ENCODE measurements at places on chromosomes 3 and 15. TPM values are rescaled to one million over a fixed set of nuclear protein-coding genes. Genes with fewer than 3 reads are reported as not detected.
A peak's percentile ranks its signal among the peaks of the same experiment; 100 is the strongest.

- peak overlapping the region; percentile 7 for H3K4me3 ChIP-seq
- H3K36me3 ChIP-seq = peaks cover 12% of the 10 kb centered on the region
- H3K4me1 ChIP-seq = peaks cover 83% of the 10 kb centered on the region
- H3K27me3 ChIP-seq = no peaks in the 10 kb centered on the region
Observed at GRCh38 chr3:46943237-46944187, 33.0 kb downstream of the CCDC12 start.

DNA sequence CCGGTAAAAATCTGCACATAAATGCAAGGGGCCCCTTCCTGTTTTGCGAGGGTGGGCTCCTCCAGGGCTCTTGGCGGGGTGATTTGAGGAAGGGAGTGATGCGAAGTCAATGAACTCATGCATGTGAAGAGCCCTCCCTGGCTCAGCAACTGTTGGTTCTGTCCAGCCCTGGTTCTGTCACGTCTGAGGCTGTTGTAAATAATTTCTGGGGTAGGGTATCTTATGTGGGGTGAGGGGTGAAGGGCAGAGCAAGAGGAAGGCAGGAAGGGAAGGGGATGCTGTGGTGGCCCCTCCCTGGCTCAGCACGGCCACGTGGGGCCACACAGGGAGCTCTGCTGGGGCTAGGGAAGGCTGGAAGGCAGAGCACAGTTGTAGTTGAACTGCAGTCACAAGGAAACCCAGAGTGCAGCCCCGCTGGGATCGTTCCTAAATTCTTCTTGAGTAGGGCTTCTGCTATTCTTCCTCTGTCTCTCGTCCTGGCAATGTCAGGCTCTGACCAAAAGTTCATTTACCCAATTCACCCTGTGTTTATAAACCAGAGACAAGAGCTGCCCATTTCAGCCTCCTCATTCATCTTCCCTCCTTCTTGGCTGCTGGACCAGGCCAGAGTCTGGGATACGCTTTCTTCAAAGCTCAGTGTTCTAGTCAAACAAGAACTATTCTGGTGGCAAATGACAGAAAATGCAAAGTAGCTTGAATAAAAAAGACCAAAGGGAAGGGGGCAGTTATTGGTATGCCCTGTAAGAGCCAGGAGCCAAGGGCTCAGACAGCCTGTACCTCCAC is 14.8 kb upstream of the TOPBP1 start:
- H3K36me3 ChIP-seq = no peaks in the 10 kb centered on the region
- H3K27me3 ChIP-seq = peaks cover 40% of the 10 kb centered on the region
- no peak overlapping the region for H3K4me3 ChIP-seq
- no peak for DNase-seq
- H3K27ac ChIP-seq = no peak overlapping the region

GRCh38 chr3:60086811-60087210 is 1037.0 kb upstream of the CFAP20DC start:
- no peaks in the 10 kb centered on the region for H3K36me3 ChIP-seq
- DNase-seq = no peak
- H3K27me3 ChIP-seq = no peaks in the 10 kb centered on the region
- no peak overlapping the region for H3K27ac ChIP-seq
- no peak overlapping the region for H3K4me3 ChIP-seq

- H3K27me3 ChIP-seq = no peaks in the 10 kb centered on the region
- peaks cover 4% of the 10 kb centered on the region for H3K36me3 ChIP-seq
- H3K27ac ChIP-seq = no peak overlapping the region
- DNase-seq = no peak
Observed at GRCh38 chr3:42605546-42606173, 5.2 kb downstream of the NKTR start.

- no peak overlapping the region for H3K4me3 ChIP-seq
- H3K27ac ChIP-seq = no peak overlapping the region
- H3K27me3 ChIP-seq = no peaks in the 10 kb centered on the region
- no peaks in the 10 kb centered on the region for H3K4me1 ChIP-seq
- H3K36me3 ChIP-seq = no peaks in the 10 kb centered on the region
Observed at GRCh38 chr3:22937536-22937935, 265.6 kb upstream of the UBE2E2 start.

DNA sequence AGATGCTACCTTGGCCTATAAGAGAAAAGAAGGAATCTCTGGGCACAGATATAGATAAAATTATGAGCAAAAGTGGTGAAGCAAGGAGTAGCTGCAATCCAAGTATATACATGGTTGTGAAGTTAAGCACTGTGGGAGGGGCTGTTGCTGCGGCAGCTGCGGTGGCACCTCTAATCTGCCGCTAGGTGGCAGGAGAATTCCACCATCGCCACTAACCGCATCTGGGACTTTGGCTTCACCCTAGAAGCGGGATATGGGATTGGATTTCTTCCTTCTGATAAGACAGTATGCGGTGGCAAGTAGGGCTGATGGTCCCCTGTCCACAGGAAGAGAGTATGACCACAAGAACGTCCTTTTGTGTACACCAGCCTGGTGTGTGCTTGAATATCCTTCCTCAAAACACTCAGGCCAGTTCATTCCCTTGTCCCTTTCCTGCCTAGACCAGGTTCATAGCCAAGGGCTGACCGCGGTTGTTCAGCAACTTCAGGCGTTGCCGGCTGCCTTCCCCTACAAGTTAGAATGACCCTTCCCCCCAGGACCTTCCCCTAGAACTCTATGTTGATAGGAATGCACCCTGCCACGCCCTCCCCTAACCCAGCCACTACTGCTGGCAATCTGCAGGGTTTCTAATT is 5.1 kb downstream of the MAGEL2 start:
- DNase-seq = peak; percentile 61
- H3K27ac ChIP-seq = no peak overlapping the region
- no peaks in the 10 kb centered on the region for H3K36me3 ChIP-seq
- H3K4me1 ChIP-seq = peaks cover 5% of the 10 kb centered on the region
- no peak overlapping the region for H3K4me3 ChIP-seq

DNA sequence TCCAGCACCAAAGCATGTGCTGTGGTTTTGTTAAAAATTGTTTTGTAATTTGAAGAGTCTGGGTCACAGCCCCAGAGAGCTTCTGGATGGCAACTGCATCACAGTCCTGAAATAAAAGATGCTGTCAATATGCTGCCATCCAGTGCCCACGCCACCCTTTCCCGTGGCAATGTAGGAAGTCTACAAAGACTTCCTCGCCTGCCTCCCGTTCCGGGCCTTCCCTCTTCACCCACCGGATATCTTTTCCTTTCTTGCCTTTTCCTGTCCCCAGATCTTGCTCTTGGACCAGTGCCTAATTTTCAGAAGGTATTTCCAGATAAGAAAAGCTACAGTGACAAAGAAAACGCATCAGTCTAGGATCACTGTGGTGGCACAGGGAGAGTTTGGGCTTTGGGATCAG is 85.3 kb upstream of the RNU6-1 start:
- H3K4me1 ChIP-seq = peaks cover 15% of the 10 kb centered on the region
- H3K27ac ChIP-seq = no peak overlapping the region
- H3K4me3 ChIP-seq = no peak overlapping the region
- no peaks in the 10 kb centered on the region for H3K27me3 ChIP-seq

DNA sequence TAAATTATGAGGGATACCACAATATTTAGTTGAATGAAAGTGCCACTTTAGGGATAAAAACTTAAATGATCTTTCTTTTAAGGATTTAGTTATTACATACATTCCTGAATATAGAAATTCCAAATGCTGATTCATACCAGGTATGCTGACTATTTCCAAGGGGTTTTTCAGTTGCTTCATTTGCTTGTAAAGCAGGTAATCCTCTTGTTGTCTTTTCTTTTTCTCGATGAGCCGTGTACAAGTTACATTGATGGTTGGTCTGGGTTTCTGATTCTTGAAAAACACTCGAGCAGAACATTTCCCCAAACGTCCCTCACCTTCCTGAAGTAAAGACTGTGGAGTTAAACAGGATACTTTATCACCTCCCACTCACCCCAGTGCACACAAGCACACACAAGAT is 21.7 kb downstream of the RARRES1 start:
- no peaks in the 10 kb centered on the region for H3K27me3 ChIP-seq
- H3K27ac ChIP-seq = no peak overlapping the region
- H3K4me3 ChIP-seq = no peak overlapping the region

DNA sequence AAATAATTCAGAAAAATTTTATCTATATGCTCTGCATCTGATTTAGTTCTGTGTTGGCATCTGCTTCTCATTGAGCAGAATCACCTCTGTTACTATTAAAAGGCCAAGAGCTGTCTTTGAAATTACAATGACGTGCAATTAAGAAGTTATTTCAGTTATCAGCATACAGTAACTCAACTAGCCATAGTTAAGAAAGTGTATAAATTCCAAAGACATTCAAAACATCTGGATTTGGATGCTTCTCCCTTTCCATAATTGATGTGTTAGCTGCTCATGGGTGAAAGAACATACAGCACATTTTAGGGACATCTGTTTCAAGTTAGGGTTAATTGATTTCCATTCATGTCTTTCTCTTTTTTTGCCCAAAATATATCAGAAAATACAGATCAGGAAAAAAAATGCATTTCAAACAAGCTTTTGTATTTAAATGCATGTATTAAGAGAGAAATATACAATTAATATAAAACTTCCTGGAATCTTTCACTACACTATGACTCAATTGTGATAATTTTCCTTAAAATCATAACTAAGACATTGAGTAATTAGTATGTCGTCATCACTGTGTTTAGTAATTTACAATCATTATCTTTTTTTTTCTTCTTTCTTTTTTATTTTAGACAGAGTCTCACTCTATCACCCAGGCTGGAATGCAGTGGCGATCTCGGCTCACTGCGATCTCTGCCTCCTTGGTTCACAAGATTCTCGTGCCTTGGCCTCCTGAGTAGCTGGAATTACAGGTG is 82.7 kb upstream of the MBNL1 start:
- no peak for DNase-seq
- H3K27ac ChIP-seq = no peak overlapping the region
- H3K4me3 ChIP-seq = no peak overlapping the region
- no peaks in the 10 kb centered on the region for H3K27me3 ChIP-seq

DNA sequence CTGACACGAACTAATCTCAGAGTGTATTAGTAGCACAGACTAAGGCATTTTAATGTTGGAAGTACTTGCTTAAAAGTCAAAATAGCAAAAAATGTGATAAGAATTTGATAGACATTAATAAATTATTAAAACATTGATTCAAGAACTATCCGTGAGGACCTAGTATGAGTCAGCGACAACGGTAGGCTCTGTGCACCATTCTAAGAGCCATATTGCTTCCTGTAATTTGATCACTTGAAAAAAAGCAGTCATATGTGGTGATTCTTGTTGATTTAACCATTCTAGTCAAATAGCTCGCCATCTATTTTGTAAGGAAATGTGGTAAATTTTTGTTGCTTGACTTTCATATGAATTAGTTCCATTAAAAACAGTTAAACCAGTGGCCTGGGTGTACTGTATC is 534.9 kb upstream of the ARRDC4 start:
- H3K4me3 ChIP-seq = no peak overlapping the region
- no peak for DNase-seq
- no peaks in the 10 kb centered on the region for H3K4me1 ChIP-seq
- H3K36me3 ChIP-seq = no peaks in the 10 kb centered on the region
- H3K27ac ChIP-seq = no peak overlapping the region
- no peaks in the 10 kb centered on the region for H3K27me3 ChIP-seq

DNA sequence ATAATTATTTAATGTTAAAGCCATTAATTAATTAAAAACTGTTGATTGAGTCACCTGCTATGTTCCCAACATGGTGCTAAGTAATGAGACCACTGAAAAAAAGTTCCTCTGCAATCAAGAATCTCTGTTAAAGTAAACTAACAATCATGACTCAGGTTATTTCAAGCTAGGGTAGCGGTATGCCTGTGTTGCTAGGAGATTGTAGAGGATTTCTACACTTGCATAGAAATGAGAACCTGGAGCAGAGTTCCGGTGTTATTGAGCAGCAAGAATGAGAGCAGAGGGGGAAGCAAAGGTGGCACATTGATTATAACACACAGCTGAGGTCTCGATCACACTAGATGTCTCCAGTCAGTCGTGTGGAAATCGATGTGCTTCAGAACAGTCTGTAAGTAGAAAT is 41.4 kb downstream of the C3orf85 start:
- no peaks in the 10 kb centered on the region for H3K36me3 ChIP-seq
- H3K27ac ChIP-seq = no peak overlapping the region
- no peaks in the 10 kb centered on the region for H3K27me3 ChIP-seq
- no peak overlapping the region for H3K4me3 ChIP-seq

DNA sequence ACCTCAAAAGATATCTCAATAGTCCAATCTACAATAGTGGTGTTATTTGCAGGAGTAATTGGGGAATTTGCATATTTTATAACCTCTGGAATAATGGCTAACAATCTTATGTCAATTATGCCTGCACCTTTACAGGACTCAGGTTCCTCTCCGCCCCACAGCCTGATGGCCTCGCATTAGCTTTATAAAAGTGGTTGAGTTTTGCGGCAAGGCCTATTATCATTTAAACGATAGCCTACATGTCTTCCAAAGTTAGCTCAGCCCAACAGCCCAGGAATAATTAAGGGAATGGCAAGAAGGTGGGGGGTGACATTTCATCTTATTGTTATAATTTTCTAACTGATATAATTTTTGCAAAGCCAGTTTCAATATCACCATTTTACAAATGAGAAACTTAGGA is 97.3 kb downstream of the RTP4 start:
- no peak for DNase-seq
- H3K36me3 ChIP-seq = no peaks in the 10 kb centered on the region
- no peak overlapping the region for H3K4me3 ChIP-seq
- H3K4me1 ChIP-seq = no peaks in the 10 kb centered on the region
- no peaks in the 10 kb centered on the region for H3K27me3 ChIP-seq

DNA sequence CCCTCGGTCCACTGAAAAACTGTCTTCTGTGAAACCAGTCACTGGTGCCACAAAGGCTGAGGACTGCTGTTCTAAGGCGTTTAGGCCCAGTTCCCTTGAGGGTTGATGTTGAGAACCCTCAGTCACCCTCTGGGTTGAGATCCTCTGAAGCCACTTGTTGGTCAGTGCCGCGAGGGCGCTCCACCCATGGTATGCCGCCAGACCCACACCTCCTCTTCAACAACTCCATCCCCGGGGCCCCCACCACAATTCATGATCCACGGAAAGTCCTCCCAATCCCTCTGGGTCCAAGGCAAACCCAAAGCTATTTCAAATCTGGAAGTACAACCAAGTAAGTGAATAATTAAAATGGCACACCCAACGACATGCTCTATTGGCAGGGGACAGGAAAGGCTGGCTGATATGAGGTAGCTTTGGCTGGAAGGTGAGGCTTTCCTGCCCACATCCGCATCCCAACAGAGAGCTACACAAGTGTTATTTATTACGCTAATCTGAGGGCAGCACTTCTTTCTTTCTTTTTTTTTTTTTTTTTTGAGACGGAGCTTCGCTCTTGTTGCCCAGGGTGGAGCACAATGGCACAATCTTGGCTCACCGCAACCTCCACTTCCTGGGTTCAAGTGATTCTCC is 58.1 kb downstream of the XXYLT1 start:
- H3K4me3 ChIP-seq = no peak overlapping the region
- H3K4me1 ChIP-seq = peaks cover 25% of the 10 kb centered on the region
- DNase-seq = no peak
- H3K27ac ChIP-seq = no peak overlapping the region
- no peaks in the 10 kb centered on the region for H3K36me3 ChIP-seq

Gene GNAT1
- total RNA-seq = not detected

Gene PPP1R14D
- total RNA-seq = 170 TPM

Gene EFCC1
- 2.2 TPM for total RNA-seq

Gene LYZL4
- not detected for total RNA-seq

Gene SOX14
- total RNA-seq = not detected

Gene THRB
- 9.8 TPM for total RNA-seq

Measured in transverse colon (tissue), 4 donors.